ENCODE measurements at places on chromosomes 6 and 20. TPM values are rescaled to one million over a fixed set of nuclear protein-coding genes. Genes with fewer than 3 reads are reported as not detected.

The GMDS gene
- total RNA-seq, result 10.8 TPM

The TAGAP gene
- total RNA-seq, result not detected

The YIPF3 gene
- 68.9 TPM for total RNA-seq

The LPA gene
- total RNA-seq, result 0.05 TPM

The FAM83C gene
- total RNA-seq, result 0.08 TPM

The IP6K3 gene
- 0.31 TPM for total RNA-seq

The PRKN gene
- total RNA-seq, result not detected

The SLC17A1 gene
- total RNA-seq, result 0.14 TPM

The MRPS10 gene
- total RNA-seq, result 35.7 TPM

The F13A1 gene
- not detected for total RNA-seq

The OPRL1 gene
- total RNA-seq, result 0.98 TPM

The SIGLEC1 gene
- not detected for total RNA-seq

The PHACTR2 gene
- total RNA-seq, result 3.7 TPM

The RIMS1 gene
- total RNA-seq, result not detected

The HRH3 gene
- not detected for total RNA-seq

The RCAN2 gene
- not detected for total RNA-seq

The DAAM2 gene
- total RNA-seq, result 0.02 TPM

The TFAP2A gene
- 15.9 TPM for total RNA-seq

The KCNQ5 gene
- 1.2 TPM for total RNA-seq

The ULBP3 gene
- 3.4 TPM for total RNA-seq

The SEMG2 gene
- total RNA-seq, result not detected

The EMILIN3 gene
- total RNA-seq, result 0.47 TPM

The DEFB126 gene
- total RNA-seq, result not detected

The OPN5 gene
- total RNA-seq, result not detected

The RBCK1 gene
- total RNA-seq, result 148 TPM

The NFS1 gene
- total RNA-seq, result 21.2 TPM

The ZBTB46 gene
- total RNA-seq, result 0.88 TPM

The NRSN1 gene
- total RNA-seq, result not detected

The WFDC2 gene
- total RNA-seq, result not detected

The PHACTR1 gene
- total RNA-seq, result 0.06 TPM

The IL20RA gene
- not detected for total RNA-seq

The AURKA gene
- 98.8 TPM for total RNA-seq

The RGS17 gene
- 3.2 TPM for total RNA-seq

The BIRC7 gene
- total RNA-seq, result 0.99 TPM

The STX16 gene
- total RNA-seq, result 28.0 TPM

The LTB gene
- 0.33 TPM for total RNA-seq

The LST1 gene
- total RNA-seq, result not detected

The HLA-DMB gene
- total RNA-seq, result 2.0 TPM

The MICAL1 gene
- total RNA-seq, result 19.5 TPM

The ELOVL2 gene
- total RNA-seq, result 3.6 TPM

The NOX3 gene
- total RNA-seq, result not detected
